Myometrial cell (primary cell): ENCODE measurements at places on chromosomes 11 and 22. TPM values are rescaled to one million over a fixed set of nuclear protein-coding genes. Genes with fewer than 3 reads are reported as not detected.

The C11orf87 gene
- not detected in 2 replicates for total RNA-seq

The IGF2 gene
- 12.8 and 17.6 TPM in 2 replicates for total RNA-seq

The OR6A2 gene
- not detected in 2 replicates for total RNA-seq

The SLC37A2 gene
- total RNA-seq: 5.2 and 5.5 TPM in 2 replicates

The SYT12 gene
- 0.18 and 0.58 TPM in 2 replicates for total RNA-seq

The IFITM10 gene
- total RNA-seq: not detected in 2 replicates

The RNF26 gene
- total RNA-seq: 12.1 and 14.5 TPM in 2 replicates

The TRIM48 gene
- not detected in 2 replicates for total RNA-seq

The RIMBP3B gene
- total RNA-seq: not detected in 2 replicates

The FXYD6 gene
- total RNA-seq: not detected in 2 replicates

The BTBD10 gene
- total RNA-seq: 34.0 and 50.2 TPM in 2 replicates

The LDHAL6A gene
- not detected in 2 replicates for total RNA-seq

The CLNS1A gene
- 82.7 and 94.1 TPM in 2 replicates for total RNA-seq

The PKDREJ gene
- total RNA-seq: not detected in 2 replicates

The MEI1 gene
- 4.6 and 8.6 TPM in 2 replicates for total RNA-seq

The TBX10 gene
- total RNA-seq: not detected in 2 replicates

The CARD16 gene
- 11.5 and 37.6 TPM in 2 replicates for total RNA-seq

The FLRT1 gene
- under 0.01 TPM in 1 of 2 replicates, not detected in the other for total RNA-seq

The NPAS4 gene
- not detected in 2 replicates for total RNA-seq

The PLAAT2 gene
- total RNA-seq: not detected in 2 replicates

The TRIM6 gene
- total RNA-seq: 7.1 and 8.6 TPM in 2 replicates

The POU2AF2 gene
- total RNA-seq: not detected in 2 replicates

The GRM5 gene
- not detected in 2 replicates for total RNA-seq

The NLRP14 gene
- under 0.01 TPM in 1 of 2 replicates, not detected in the other for total RNA-seq

The THOC5 gene
- 40.9 and 53.2 TPM in 2 replicates for total RNA-seq

The RNF214 gene
- 5.8 and 8.6 TPM in 2 replicates for total RNA-seq

The OR6T1 gene
- not detected in 2 replicates for total RNA-seq

The PDGFD gene
- 4.3 and 7.1 TPM in 2 replicates for total RNA-seq

The FOLR2 gene
- not detected in 2 replicates for total RNA-seq

The C22orf39 gene
- 17.4 and 33.4 TPM in 2 replicates for total RNA-seq

The C11orf42 gene
- not detected in 2 replicates for total RNA-seq

The CALCA gene
- not detected in 2 replicates for total RNA-seq

The SLC3A2 gene
- 216 and 237 TPM in 2 replicates for total RNA-seq

The RTN4RL2 gene
- total RNA-seq: 1.4 and 1.7 TPM in 2 replicates

The CLDN5 gene
- 6.4 and 11.2 TPM in 2 replicates for total RNA-seq

The ARHGAP8 gene
- total RNA-seq: not detected in 2 replicates

The GAB4 gene
- not detected in 2 replicates for total RNA-seq

The TTLL12 gene
- 33.5 and 35.7 TPM in 2 replicates for total RNA-seq

The C11orf97 gene
- not detected in 2 replicates for total RNA-seq

The TRIM29 gene
- total RNA-seq: 6.3 TPM in 1 of 2 replicates, not detected in the other

The KRTAP5-10 gene
- not detected in 2 replicates for total RNA-seq

The ANKK1 gene
- total RNA-seq: not detected in 2 replicates

The WBP2NL gene
- 0.18 TPM in 1 of 2 replicates, not detected in the other for total RNA-seq

The SHANK2 gene
- 0.58 and 1.1 TPM in 2 replicates for total RNA-seq

The DENND6B gene
- 1.4 and 5.0 TPM in 2 replicates for total RNA-seq

The LRRC56 gene
- 0.71 and 1.4 TPM in 2 replicates for total RNA-seq

The RAPSN gene
- total RNA-seq: 0.18 TPM in 1 of 2 replicates, not detected in the other

The ZNF215 gene
- total RNA-seq: 5.7 and 6.3 TPM in 2 replicates

The SYT13 gene
- total RNA-seq: not detected in 2 replicates

The MS4A12 gene
- not detected in 2 replicates for total RNA-seq
